ENCODE measurements at places on chromosomes 2 and 18.
A peak's percentile ranks its signal among the peaks of the same experiment; 100 is the strongest.

- DNase-seq = no peak
Measured at GRCh38 chr2:98253461-98254070, 92.7 kb upstream of the CNGA3 start.

DNA sequence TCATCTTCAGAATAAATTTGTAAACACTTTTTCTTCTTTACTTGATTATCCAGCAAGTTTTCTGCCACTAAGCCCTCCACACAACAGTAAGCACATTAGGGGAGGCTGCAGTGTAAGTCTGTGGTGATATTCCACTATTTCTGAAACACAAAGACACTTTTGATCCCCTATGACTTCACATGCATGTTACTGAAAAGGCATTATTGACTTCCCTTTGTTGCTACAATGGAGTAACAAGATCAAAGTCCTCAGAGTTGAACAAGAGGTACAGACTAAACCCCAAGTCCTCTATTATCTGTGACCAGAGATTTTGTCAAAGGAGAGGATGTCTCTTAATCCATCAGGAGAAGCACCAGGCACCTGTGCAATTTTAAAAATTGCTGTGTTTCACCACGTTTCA, 157.9 kb downstream of the CD226 start:
- no peak for DNase-seq

GRCh38 chr2:241753493-241753892, 19.1 kb downstream of the D2HGDH start:
- DNase-seq = no peak

- peak; percentile 24 for DNase-seq
Measured at GRCh38 chr2:20635675-20636584, 15.0 kb downstream of the HS1BP3 start.

- DNase-seq = no peak
Measured at GRCh38 chr18:54606835-54607212, 15.8 kb downstream of the DYNAP start.

DNA sequence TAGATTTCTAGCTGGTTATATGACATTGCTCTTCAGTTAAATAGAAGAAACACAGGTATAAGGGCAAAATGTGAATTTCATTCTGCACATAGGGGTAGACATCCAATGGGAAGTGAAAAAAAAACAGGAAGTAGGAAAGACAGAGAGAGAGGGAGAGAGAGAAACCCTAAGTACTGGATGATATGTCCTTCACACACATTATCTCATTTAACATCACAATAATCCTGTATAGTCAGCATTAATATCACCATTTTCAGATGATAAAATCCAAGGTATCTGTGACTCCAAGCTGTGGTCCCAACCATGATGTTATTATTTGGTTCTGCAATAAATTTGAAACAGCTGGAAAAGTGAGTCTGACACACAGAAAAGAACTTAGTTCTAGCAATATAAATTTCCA, 759.9 kb downstream of the SATB2 start:
- DNase-seq = no peak

DNA sequence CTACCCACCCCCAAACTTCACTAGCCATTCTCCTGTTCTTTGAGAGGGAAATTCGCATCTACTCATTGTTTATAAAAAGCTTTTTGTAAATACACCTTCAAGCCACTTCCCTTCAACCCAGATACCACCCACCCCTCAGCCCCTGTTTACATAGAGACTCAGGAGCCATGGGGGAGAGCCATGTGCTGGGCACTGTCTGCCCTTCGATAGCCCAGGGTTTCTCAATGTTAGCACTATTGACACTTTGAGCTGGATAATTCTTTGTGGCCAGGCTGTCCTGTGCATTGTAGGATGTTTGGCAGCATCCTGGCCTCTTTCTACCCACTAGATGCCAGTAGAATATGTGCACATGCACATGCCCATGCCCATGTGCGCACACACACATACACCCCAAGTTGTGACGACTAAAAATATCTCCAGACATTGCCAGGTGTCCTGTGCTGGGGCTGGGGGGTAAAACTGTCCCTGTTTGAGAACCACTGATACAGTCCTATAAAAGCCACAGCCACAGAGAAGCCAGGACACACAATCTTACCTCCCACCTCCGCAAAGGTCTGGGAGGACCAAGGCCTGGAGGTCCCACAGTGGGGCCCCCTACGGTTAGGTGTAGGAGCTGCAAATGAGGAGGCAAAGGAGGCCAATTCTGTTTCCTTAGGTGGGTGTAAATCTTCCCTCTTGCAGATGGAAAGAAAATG, 44.5 kb upstream of the ASPRV1 start:
- DNase-seq = no peak

- no peak for DNase-seq
Measured at GRCh38 chr2:18151237-18151636, 272.8 kb downstream of the KCNS3 start.

Data from NCI-H187 treated with DMSO at 0.1 percent for 48 hours (cell line).